GM06990 (cell line): ENCODE measurements at places on chromosomes 5 and 9.
A peak's percentile ranks its signal among the peaks of the same experiment; 100 is the strongest.

GRCh38 chr9:118003240-118003639 is 299.0 kb downstream of the TLR4 start:
- no peak for DNase-seq

DNA sequence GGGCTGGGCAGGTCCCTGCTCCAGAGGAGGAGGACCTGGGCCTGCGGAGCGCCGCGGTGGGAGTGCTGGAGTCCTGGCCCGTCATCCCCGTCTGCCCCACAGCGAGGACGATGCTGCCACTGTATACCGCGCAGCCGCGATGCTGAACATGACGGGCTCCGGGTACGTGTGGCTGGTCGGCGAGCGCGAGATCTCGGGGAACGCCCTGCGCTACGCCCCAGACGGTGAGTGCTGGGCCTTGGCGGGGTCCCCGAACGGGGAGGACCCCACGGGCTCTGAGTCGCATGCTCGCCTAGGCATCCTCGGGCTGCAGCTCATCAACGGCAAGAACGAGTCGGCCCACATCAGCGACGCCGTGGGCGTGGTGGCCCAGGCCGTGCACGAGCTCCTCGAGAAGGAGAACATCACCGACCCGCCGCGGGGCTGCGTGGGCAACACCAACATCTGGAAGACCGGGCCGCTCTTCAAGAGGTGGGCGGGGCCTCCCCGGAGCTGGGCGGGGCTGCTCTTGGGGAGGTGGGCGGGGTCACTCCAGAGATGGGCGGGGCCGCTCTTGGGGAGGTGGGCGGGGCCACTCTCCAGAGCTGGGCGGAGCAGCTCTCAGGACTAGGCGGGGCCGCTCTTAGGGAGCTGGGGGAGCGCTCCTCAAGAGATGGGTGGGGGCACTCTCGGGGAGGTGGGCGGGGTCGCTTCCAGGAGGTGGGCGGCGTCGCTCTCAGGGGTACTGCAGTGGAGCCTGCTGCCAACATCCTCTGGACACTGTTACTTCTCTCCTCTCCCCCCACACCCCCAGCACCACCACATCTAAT is 13.1 kb downstream of the LRRC26 start:
- peak; percentile 82 for DNase-seq

DNA sequence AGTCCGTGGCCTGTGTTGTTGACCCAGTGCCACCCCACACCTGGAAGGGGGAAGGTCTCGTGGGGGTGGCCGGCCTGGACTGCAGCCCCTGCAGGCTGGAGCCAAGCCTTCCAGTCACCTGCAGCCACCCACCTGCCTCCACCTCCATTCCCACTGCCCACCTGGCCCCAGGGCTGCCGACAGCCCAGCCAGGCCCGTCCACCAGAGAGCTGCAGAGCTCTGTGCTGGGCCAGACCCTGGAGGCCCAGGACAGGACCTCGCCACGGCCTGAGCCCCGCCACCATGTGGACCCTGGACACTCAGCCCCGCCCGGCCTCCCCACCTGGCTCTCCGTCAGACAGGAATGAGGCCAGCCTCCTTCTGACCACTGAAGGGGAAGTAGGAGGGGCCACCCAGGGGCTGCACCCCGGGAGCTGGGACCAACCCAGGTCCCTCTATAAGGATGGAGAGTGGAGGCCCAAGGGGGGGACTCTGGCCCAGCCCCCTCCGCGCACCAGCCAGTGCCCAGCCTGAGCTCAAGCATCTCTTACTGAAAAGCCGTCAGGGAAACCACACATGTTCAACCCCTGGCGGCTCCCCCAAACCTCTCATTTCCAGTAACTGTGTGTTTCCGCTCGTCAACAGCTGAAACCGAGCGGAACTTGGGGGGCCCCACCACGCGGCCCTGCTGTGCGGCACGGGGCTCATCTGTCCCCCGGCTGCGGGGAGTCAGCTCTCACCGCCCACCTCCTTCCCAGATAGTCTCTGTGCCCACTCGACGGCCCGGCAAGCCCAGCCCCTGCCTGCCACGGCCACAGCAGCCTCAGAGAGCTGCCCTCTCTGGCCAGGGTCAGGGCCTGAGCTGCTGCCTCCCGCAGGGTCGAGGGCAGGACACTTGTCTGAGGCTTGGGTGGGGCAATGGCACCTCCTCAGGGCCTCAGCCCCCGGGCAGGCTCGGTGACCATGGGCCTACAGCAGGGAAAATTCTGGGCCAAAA is 12.8 kb downstream of the NOTCH1 start:
- DNase-seq = peak; percentile 63

DNA sequence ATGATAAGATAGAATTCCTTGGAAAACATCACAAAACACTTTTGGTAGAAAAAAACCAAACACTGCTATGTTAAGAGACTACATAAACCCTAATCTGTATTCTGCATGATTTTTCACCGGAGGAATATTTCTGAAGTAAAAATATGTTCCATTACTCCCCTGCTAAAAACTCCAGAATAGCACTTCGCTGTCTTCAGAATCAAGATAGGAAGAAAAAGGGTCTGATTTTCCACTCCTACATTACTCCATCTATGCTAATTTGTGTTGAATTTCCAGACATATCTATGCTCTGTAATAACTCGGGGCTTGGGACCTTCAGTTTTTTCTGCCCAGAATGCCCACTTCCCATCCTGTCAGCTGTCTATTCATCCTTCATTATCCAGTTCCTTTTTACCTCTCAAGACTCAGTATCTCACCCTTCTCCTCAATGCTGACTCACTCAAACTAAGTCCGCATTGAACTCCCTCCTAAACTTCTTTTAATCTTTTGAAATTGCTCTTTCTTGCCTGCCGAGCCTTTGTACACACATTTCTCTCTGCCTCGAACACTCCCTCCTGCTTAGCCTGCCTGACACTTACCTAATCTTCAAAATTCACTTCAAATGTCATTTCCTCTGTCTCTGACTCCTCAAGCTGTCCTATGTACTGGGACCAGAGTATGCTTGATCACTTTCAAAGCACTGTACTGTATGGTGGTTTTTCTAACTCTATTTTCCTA is 171.0 kb downstream of the ARRDC3 start:
- DNase-seq = no peak

GRCh38 chr5:176836811-176837706 is 26.7 kb downstream of the UNC5A start:
- DNase-seq = no peak

DNA sequence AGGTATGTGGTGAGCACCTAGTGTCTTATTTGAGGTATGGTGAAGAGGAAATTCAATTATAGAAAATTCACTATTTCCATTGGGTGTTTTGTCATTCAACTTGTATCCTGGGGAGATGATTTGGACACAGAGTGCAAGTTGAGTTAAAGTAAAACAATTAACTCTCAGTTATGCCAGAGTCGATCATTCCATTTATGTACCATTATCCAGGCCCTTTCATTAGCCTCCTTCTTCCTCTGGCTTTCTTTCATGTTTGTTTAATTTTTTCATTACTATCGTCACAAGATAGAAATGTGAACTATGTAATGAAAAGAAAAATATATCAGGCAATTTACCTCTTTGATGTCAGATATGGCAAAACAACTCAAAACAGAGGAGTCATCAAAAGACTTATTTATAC is 1347.2 kb upstream of the NUDT12 start:
- DNase-seq = no peak

- DNase-seq = peak; percentile 10
Observed at GRCh38 chr9:5949103-5949699, 58.5 kb downstream of the MLANA start.

GRCh38 chr5:54360925-54361662 is 50.7 kb upstream of the ARL15 start:
- DNase-seq = no peak
